ENCODE measurements at places on chromosomes 3 and 15.

GRCh38 chr3:72144773-72145505, 360.0 kb upstream of the PROK2 start:
- DNase-seq, result no peak

DNA sequence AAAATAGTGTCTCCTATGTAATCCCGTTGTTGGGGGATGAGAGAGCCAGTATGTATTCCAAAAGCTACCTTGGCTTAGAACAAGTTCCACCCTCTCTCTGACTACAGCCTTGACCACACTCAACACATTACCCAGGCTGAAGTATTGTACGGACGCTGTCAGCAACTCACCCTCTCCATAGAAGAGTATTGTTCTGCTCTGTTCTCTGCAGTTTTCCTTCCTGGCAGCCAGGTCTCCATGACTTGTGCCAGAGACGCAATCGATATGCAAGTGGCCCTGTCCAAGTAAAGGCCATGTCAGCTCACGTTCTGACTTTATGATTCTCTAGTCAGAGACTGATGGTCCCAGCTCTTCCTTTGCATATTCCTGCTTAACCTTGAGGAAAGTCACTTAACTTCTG, 164.1 kb upstream of the SLCO3A1 start:
- DNase-seq, result no peak

DNA sequence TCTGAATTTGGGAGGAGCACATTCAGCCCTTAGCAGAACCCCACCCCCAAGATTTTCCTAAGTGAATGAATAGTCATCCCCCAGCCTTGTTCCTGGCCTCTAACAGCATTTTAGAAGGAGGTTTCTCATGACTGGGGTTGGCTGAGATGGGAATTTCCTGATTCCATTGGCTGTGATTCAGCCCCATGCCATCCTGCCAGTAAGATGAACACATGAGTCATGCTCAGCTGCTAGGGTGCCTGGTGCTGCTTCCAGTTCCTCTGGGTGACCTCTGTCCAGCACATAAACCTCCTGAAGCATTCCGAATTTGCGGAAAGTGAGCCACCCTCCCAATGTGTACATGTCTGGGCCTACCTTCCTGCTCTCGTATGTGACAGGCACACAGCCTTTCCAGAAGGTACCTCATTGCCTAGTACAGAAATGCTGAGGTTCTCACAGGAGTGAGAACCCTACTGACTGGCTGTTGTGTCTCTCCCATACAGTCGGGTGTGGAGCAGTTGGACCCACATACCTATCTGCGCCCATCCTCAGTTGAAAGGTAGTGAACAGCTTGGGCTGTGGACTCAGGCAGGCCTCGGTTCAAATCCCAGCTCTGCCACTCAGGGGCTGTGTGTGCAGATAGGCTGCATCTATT, 91.7 kb downstream of the APBA2 start:
- no peak for DNase-seq

DNA sequence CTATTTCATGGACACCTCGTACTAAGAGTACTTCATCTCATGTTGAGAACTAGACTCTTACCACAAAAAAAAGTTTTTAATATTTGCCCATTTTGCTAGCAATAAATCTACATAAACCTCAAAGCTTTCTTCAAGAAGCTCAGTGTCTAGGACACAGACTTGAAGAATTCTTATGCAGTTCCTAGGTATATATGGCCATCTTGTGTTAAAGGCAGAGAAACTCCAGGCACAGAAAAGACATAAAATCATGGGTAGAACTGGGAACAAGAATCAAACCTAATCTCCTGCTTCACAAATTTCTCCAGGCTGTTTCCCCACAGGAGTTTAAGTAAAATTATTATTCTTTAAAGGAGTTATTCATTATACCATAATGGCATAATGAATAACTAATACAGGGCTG, 4.4 kb downstream of the MBD4 start:
- no peak for DNase-seq

- DNase-seq, result no peak
Measured at GRCh38 chr3:51966922-51967383, 301 bp downstream of the PCBP4 start.

DNA sequence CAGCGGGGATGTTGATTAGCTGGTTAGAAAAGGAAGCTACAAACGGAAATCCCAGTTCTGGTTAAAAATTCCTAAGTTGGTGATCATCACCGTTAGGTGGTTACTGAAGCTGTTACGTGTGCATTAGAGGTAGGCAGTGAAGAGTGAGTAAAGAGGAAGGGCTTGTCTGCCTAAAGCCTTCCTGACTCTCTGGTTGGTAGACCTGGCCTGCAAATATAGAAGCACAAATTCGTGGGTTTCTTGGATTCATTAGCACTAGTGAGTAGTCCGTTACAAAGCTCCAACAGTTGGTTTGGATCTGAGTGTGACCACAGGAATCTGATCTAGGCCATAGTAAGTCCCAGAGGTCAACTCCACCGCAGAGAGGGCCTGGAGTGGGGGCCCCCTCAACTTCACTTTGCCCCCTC, 174.0 kb upstream of the TP63 start:
- no peak for DNase-seq

GRCh38 chr15:49155834-49156627, 632 bp upstream of the COPS2 start:
- no peak for DNase-seq

GRCh38 chr3:183782576-183783276, 42.7 kb downstream of the MAP6D1 start:
- no peak for DNase-seq
